ENCODE measurements at places on chromosomes 11 and 22.

DNA sequence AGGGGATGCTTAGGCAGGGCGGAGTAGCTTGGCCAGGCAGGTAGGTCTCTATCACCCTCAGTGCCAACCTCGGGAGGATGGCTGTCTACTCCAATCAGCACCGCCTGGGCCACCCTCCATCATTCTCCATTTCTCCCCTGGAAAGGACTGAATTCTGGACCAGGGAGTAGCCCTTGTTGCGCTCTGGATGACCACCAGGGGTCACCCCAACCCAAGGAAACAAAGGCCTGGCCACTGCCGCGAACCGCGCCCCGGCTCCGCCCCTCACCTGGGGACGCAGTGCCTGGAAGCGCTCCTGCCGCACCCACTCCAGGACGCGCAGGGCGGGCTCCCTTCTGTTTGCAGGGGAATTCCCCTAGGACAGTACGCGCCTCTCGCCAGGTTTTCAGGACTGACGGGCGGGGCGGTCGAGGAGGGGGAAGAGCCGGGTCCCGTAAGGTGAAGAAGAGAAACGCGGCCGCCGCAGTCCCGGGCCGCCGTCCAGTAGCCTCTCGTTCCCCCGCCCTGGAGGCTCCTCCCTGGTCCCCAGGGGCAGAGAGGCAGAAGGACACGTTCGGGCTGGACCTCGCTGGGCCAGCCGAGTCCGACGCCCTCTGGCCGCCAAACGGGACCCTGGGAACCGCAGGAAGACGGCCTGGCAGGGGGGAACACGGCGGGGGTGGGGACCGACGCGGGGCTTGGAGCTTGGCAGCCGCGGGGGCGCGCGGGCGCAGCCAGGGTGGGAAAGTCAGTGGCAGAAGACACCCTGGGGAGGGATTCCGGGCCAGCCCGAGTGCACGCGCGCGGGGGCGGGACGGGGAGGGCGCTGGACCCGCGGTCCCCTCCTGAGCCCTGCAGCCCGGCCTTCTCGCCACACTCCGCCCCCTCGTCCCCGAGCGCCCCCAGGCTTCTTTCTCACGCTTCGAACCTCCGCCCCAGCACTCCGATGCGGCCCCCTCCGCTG, 7.1 kb downstream of the SCN4B start:
- peak; percentile 64 for DNase-seq

- DNase-seq, result no peak
Observed at GRCh38 chr11:32438866-32439489, 3.6 kb upstream of the WT1 start.

DNA sequence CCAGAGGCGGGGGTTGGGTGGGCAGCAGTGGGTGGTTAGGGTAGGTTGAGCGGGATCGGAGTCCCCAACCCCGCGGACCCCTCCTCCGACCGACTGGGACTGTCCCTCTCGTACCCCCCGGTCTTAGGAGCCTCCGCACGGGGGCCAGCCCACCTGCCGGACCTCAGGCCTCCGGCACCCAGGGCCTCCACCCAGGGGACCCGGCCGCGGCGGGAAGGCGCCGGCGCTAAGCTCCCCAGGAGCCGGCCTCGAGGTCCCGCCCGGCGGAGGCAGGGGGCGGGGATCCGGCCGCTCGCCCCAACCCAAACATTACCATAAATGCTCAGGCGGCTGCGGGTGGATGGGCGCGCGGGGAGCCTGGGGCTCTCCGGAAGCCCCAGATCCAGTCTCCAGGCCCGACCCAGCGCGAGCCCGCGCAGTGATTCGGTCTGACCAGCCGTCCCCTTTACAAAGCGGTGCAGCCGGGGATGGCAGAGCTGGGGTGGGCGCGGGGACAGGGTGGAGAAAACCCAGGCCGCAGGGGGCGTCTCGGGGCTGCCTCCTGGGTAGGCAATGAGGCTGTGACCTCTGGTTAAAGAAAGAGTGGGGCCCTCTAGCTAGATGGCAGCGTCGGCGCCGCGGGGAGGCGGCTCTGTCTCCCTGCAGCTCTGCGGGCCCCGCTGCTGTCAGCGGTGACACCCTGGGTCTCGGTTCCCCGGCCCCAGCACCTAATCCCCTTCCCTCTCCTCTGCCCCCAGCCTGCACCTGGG, 4.0 kb upstream of the MCAM start:
- no peak for DNase-seq

- no peak for DNase-seq
Observed at GRCh38 chr11:116701297-116701801, 71.4 kb downstream of the BUD13 start.

GRCh38 chr22:46974077-46974476, 211.6 kb downstream of the TBC1D22A start:
- DNase-seq, result no peak

GRCh38 chr11:109939166-109939810, 153.9 kb upstream of the ZC3H12C start:
- DNase-seq, result no peak

DNA sequence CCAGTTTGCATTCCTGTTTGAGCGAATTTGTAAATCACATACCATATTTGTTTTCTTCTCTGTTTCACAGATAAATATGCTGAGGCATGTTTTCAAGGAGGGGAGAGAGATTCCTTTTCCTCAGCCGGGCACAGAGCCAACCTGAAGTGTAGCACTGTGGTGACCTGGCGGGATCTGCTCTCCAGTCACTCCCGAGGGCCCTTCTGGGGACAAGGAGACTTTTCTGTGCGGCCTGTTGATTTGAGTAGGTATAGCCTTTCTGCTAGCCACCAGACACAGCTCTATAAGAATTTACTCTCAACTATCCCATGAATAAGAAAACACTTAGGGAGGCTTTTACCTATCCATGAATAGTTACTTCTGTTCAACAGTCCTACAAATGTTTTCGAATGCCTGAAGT, 63.5 kb upstream of the FDX1 start:
- DNase-seq, result no peak

- DNase-seq, result no peak
Observed at GRCh38 chr11:1226986-1227550, 4.2 kb downstream of the MUC5B start.

DNA sequence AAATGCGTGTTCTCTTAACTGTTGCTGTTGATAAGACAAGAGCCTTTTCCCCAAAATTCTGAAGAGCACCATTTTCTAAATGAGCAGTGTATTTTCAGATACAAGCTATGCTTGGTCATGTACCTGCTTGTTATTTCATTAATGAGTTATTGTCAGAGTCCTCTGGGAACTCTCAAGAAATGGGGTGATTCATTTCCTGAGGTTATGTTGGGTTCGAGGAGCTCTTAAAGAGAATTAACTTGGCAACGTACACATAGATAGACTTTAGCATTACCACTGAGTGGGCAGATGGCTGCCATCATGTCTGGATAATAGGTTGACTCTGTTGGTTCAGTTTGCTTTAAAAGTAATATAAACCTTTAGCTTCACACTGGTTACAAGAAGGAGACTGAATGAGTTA, 87.9 kb upstream of the SORL1-AS1 start:
- DNase-seq, result no peak

GRCh38 chr22:25546751-25547150, 17.7 kb upstream of the GRK3 start:
- DNase-seq, result no peak

DNA sequence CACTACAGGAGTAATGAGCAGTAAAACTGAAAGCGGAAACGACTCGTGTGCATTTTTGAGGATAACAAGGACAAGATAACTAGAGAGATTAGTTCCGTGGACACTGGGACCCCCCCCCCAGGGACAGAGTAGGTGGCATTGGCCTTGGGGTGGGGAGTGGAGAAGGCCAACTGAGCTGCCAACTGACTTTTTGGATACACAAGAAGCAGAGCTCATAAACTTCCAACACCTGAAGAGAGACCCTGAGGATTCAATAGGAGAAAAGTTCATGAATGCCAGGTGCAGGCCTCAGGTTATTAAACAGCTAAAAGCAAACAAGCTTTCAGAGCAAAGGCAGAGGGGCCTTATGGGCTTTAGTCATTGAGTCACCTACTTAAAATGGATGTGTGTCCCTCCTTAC, 17.6 kb upstream of the PRSS23 start:
- DNase-seq, result no peak

DNA sequence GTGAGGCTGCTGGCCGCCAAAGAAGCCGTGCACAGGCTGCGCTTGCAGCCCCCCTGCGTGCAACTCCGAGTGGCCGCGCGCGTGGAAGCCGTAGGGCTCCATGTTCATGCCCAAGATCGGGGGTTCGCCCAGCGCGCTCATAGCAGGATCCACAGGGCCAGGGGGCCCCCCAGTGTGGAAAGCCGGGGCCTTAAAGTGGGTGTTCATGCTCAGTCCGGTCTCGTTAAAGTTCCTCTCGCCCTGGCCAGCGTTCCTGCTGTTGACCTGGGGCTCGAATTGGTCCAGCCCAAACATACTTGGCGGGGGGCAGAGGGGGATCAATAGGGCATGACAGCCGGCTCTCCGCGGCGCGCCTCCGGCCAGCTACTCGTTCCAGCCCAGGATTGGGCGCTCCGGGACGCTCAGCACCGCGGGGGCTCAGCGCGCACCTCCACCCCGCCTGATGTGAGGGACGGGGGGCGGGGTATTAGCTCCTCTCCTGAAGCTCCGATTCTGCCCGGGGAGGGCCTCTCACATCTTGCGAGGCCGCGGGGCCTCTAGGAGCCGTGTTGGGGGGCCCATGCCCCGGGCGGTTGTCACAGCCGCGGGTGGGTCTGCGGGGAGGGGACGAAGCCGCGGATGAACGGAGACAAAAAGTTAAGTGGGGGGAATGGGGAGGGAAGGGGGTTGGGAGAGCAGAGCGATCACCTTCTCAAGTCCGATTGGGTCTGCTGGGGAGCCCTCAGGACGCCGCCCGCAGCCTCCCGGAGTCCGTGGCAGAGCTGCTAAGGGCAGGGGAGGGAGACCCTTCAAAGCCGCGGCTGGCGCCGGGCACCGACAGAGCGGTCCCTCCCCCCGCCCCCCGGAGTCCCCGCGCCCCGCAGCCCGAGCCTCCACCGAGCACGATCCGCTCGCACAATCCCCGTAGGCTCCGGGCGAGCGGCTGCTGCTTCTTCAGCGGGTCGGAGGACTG, 1.0 kb downstream of the MN1 start:
- no peak for DNase-seq

GRCh38 chr11:69893631-69894030, 74.4 kb upstream of the FGF3 start:
- no peak for DNase-seq

- no peak for DNase-seq
Observed at GRCh38 chr11:126483621-126484195, 128.2 kb downstream of the ST3GAL4 start.

DNA sequence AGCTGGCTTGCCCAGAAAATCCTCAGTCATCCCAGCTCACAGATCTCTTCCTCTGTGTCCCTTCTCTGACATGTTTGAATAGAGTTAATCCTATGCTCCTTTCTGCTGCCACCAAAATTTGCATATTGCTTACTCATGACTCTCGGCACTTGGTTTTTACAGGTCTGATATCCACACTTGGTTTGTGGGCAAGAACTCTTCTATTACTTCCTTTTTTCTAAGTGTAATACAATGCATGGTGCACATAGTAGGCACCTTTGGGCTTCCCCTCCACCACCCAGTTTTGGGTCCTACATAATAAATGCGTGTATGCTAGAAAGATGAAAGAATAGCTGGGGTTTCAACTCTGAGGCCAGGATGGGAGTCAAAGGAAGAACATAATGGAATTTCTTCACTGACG, 69.7 kb upstream of the GRK3 start:
- no peak for DNase-seq

DNA sequence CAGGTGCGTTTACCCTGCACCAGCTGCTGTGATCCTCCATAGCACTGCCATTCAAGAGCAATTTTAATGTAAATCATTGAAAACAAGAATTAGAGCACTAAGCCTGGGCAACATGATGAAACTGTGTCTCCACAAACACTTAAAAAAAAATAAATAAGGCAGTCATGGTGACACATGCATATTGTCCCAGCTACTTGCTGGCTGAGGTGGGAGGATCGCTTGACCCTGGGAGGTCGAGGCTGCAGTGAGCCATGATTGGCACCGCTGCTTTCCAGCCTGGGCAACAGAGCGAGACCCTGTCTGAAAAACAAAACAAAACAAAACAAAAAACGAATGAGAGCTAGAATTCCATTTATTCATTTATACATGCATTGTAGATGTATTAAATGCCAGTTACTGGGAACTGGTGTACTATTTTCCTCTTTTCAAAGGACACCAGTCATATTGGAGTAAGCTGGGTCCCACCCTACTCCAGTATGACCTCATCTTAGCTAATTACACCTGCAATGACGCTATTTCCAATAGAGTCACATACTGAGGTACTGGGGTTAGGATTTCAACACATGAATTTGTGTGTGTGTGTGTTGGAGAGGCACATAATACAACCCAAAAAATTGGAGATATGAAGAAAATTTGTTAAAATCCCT, 101.9 kb downstream of the MICAL2 start:
- no peak for DNase-seq

- DNase-seq, result no peak
Observed at GRCh38 chr22:43897751-43898261, 6.0 kb upstream of the PNPLA5 start.

DNA sequence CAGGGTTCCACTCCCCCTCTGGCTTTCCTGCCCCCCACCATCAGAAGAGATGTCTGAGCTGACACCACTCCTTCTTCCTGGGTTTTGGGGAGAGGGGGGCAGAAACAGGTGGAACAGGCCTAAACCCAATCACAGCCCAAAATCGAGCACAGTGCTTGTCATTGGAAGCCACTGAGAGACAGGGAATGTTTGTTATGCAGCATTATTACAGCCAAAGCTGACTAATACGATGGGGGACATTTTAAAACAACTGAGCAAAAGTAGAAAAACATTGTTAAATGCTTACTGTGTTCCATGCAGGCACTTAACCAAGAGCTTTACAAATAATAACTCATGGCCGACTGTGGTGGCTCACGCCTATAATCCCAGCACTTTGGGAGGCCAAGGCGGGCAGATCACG, 32.5 kb upstream of the RTL6 start:
- no peak for DNase-seq

GRCh38 chr11:126585774-126586491, 230.4 kb downstream of the ST3GAL4 start:
- no peak for DNase-seq

- DNase-seq, result no peak
Observed at GRCh38 chr11:46381048-46381818, at the start of gene MDK. TSS of gene MDK (plus strand) at chr11:46381669. CDS start at chr11:46382058, 389 bp downstream.

DNA sequence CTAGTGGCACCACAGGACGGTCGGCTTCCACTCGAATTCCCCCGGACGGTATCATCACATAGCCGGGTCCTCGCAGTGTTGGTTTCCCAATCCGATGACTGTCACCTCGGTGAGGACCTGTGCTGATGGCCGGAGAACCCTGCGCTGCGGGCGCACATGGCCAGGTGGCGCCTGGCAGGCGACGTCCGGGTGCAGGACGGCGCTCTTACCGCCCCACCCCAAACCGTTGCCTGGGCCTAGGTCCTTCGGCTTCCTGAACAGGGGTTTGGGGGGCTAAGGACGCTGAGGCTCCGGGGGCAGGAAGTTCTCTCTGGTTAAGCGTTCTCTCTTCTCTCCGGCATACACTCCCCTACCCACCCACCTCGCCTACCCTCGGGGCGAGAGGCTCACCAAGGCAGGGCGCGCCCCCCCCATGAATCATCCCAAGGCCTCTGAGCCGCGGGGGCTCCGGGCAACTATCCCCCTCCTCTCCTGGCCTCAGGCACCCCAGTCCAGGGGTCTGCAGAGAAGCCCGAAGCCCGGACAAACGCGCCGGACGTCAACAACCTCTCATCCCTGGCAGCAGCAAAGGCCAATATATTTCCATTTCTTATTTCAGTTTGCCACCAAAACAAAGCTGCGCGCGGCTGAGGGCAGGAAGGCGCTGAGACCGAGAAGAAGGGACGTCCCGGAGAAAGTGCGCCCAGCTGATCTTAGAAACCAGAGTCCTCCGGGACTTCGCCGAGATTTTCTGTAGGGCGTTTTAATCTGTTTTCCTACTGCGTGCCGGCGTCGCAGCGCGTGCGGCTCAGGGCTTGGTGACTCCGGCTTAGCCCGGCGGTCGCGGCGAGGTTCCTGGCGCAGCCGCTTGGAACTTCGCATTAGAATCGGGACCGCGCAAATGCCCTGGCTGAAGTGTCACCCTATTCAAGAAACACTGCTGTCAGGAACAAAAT, 5.6 kb downstream of the ALX4 start:
- no peak for DNase-seq
